Activated CD8-positive, alpha-beta T cell treated with anti-CD3 and anti-CD28 coated beads, Interleukin-2, amount 10 ng/mL, durations not matched to agents 7 days and 5 days (primary cell): ENCODE measurements at places on chromosomes 16 and 17. TPM values are rescaled to one million over a fixed set of nuclear protein-coding genes. Genes with fewer than 3 reads are reported as not detected.
A peak's percentile ranks its signal among the peaks of the same experiment; 100 is the strongest.

Gene SRCAP
- 75.2 TPM for total RNA-seq

Gene IGF2BP1
- total RNA-seq: not detected

Gene GDPD1
- total RNA-seq: 3.3 TPM

GRCh38 chr16:48822431-48822830 lies 212.5 kb upstream of the N4BP1 start:
- DNase-seq: no peak

Gene EIF3CL
- 58.8 TPM for total RNA-seq

GRCh38 chr16:57563761-57564160 lies 21.3 kb downstream of the ADGRG5 start:
- DNase-seq: no peak

DNA sequence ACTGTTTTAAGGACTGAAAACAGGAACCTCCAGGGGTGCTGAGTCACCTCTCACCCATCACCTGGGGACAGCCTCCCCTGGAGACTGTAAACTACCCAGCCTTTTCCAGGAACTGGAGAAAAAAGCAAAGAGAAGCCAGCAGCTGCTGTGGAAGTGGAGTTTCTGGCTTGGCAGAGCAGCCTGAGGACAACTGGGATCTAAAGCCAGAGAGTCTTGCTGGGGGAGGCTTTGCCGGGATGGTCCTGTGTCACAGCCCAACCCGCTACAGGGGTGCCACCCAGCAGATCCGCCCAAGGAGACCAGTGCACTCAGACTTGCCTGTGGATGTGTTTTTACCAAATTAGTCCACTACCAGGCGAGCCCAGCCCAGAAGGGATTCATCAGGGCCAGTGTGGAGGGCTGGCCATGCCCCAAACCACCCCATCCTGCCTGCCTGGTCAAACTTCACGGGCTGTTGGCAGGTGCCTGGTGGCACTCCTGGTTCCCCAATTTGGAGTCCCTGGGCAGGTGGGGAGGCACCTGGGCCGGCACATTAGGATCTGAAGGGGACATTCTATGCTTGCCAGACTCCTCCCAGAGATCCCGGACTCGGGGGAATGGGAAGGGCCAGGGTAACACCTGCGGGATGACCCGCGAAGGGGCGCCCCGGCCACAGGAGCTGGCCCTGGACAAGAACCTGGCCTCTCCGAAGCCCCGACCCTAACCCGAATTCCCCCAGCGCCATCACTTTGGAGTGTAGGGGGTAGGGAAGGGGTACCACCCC lies 771 bp downstream of the MSRB1 start:
- no peak for DNase-seq

Gene GNG13
- total RNA-seq: not detected

DNA sequence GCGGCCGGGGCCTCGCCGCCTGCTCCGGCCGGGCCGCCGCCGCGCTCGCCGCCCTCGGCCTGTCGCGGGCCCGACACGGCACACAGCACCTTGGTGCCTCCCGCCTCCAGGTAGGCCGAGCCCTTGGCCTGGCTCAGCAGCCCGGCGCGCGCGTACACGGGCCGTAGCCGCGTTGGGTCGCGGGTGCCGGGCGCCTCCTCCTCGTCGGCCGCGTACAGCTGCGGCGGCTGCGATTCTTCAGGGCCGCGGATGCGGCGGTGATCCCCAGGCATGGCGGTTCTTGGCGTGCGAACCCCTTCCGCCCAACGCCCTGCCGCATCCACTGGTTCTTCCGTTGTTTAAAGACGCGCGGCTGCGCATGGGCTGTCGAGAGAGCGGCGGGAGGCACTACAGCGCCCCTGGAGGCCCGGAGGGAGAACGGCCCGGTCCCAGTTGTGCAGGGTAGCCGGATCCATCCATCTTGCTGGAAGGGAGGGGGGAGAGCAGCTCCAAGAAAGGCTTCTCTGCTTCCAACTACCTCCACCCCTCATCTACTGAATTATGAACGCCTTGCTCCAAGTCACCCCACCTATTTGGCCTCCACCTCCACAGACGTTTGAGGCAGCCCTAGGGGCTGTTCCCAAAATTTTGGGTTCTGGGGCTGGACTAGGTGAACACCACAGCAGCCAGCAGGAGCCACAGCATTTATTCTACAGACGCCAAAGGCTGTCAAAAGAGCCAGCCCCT lies at the start of gene EXOSC6:
Gene EXOSC6 (minus strand): TSS at position 312 of the 726 bp plus-strand sequence. CDS start 40 bp downstream, at position 272.
- DNase-seq: peak; percentile 96
